ENCODE measurements at places on chromosomes 2 and 18.

GRCh38 chr2:151156431-151156830 lies 105.2 kb downstream of the RBM43 start:
- no peak for DNase-seq

- no peak for DNase-seq
Measured at GRCh38 chr2:231764760-231765159, 16.3 kb downstream of the PDE6D start.

- no peak for DNase-seq
Measured at GRCh38 chr18:62954366-62954765, 239.0 kb downstream of the PHLPP1 start.

DNA sequence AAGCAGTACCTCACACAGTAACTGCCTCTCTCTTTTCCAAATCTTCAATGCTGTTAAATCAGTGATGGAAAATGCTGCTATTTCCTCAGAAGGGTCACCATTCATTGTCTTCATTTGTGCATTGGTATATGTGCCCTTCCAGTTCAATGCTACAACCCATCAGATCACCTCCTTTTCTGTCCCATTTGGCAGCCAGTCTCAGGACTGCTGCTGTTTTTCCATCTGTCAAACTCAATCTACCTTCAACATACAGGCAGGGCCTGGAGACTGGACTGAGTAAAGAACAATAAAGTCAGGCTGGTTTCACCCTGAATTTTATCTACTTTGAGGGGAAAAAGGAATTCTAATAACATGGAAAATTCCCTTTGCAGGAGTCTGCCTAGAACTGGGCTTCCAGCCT lies 17.9 kb downstream of the ZNF385B start:
- DNase-seq = no peak

DNA sequence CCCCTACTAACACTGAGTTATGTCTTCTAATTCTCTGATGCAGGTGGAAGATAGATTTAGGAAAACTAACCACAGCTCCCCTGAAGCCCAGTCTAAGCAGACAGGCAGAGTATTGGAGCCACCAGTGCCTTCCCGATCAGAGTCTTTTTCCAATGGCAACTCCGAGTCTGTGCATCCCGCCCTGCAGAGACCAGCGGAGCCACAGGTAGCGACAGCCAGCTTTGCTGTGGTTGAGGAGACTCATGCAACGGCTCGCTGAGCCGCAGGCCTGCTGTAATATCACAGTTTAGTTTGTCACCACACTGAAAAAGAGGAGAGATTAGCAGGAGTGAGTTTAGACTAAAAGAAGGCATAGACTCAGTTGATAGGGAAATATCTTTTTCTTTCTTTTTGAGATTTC lies 131.0 kb upstream of the IL1R2 start:
- no peak for DNase-seq

- DNase-seq = no peak
Measured at GRCh38 chr2:212242724-212243123, 295.9 kb downstream of the ERBB4 start.

DNA sequence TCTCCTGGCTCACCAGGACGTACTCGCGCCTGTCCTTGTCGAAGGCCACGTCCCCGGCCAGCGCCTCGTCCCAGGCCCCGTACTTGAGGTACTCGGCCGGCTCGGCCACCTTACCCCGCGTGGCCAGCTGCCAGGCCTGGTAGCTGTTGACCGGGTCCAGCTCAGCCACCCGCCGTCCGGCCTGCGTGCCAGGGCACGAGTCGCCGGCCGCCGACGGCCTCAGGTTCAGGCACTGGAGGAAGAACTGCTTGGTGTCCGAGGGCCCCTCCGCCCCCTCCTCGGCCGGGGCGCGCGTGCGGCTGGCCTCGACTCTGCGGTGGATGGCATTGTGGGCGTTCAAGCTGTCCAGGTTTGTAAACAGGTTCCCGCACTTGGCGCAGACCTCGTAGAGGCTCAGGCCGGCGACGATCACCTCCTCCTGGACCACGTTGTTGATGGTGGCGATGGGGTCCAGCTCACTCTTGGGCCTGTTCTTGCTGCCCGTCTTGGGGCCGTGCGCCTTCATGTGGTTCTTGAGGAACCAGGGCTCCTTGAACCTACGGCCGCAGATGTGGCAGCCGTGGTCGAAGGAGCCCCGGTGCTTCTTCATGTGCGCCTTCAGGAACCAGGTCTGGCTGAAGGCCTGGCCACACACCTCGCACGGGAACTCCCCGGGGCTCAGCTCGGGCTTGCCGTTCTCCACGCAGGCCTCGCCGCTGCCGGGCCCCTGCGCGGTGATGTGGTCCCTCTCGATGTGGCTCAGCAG lies 53.2 kb downstream of the ZNF516 start:
- no peak for DNase-seq

- DNase-seq = no peak
Measured at GRCh38 chr2:8303322-8303832, 378.5 kb upstream of the ID2 start.

DNA sequence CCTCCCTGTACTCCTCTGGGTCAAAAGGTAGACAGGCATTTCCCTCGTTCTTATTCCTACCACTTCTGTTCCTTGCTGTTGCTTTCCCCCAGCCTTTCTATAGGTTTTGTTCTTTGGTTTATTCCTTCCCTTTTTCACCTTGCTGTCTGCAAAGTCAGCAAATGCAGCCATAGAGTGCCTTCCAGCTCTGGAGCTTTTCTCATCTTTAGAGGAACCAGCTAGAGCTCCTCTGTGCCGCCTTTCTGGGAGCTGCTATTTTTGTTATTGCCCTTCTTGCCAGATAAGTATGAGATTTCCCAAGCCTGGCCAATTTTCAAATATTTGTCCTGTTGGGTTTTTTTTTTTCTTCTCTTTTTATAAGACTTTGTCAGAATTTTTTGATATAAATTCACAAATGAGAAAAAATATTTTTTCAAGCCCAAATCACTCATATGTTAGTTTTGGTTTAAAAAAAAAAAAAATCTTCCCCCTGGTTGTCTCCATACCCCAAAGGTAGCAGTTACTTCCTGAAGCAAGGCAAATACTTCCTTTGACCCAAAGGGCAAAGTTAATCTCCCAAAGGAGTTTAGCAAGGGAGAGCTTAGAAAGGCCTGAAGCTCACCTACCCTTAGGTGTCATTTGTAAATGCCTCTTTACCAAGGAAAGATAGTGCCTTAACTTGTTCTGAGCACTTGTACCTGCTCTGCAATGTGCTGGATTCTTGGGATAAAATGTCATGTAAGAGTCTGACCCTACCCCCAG lies 5.1 kb upstream of the TTC27 start:
- no peak for DNase-seq

DNA sequence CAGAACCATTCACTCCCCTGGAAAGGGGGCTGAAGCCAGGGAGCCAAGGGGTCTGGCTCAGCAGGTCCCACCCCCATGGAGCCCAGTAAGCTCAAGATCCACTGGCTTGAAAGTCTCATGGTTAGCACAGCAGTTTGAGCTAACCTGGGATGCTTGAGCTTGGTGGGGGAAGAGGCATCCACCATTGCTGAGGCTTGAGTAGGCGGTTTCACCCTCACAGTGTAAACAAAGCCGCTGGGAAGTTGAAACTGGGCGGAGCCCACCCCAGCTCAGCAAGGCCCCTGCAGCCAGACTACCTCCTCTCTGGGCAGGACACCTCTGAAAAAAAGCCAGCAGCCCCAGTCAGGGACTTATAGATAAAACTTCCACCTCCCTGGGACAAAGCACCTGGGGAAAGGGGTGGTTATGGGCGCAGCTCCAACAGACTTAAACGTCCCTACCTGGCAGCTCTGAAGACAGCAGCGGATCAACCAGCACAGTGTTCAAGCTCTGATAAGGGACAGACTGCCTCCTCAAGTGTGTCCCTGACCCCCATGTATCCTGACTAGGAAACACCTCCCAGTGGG lies 14.7 kb upstream of the TTC32 start:
- DNase-seq = no peak

DNA sequence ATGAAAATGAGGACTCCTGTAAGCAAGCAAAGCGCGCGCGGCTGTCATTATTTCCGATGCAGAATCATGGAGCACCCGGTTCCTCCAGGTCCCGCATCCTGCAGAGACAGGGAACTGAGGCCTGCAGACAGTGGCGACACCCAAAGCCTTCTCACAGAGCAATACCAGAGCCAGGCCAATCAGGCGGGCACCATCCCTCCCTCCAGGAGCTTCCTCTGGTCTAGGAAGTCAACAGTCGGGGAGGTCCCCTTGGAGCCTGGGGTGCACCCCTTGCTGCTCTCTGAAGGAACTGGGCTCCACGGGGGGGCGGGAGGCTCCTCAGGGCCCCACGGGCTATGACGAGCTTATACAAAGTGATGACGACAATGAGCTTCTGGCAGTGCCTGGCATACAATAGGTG lies 60.3 kb upstream of the HPCAL1 start:
- no peak for DNase-seq
